ENCODE measurements at places on chromosomes 6 and 20. TPM values are rescaled to one million over a fixed set of nuclear protein-coding genes. Genes with fewer than 3 reads are reported as not detected.
A peak's percentile ranks its signal among the peaks of the same experiment; 100 is the strongest.

ERVFRD-1 gene
- 0.06 TPM for total RNA-seq

- H3K4me3 ChIP-seq: no peak overlapping the region
- H3K36me3 ChIP-seq: no peaks in the 10 kb centered on the region
- H3K27me3 ChIP-seq: no peaks in the 10 kb centered on the region
- DNase-seq: peak; percentile 52
- H3K27ac ChIP-seq: no peak overlapping the region
These were observed 49.1 kb downstream of the ARMC2 start for GRCh38 chr6:108897371-108897770.

GRCh38 chr6:155483858-155484257 is 28.2 kb upstream of the NOX3 start:
- DNase-seq: no peak
- no peaks in the 10 kb centered on the region for H3K27me3 ChIP-seq
- H3K4me3 ChIP-seq: no peak overlapping the region
- no peaks in the 10 kb centered on the region for H3K36me3 ChIP-seq

DNA sequence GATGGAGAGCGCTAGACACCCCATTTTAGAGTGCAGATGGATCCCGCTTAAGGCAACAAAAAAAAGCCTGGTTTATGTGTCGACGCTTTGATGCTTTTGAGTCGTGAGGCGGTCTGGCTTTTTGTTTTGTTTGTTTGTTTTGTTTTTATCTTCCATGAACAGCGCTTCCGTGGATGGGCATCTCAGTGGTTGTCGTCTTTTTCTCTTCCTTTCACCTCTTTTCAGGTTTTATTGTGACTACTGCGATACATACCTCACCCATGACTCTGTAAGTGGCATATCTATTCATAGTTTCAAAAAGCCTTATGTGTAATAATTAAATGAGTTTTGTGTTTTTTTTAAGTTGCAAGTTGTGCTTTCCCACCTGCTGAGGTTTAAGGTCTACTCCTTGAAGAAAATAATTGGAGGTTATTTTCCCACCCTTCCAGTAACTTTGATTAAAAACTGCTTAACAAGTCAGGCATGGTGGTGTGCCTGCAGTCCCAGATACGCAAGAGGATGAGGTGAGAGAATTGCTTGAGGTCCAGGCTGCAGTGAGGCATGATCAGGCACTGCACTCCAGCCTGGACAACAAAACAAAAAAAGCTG is 476 bp downstream of the SNRPC start:
- peaks cover 3% of the 10 kb centered on the region for H3K36me3 ChIP-seq
- H3K27ac ChIP-seq: peak overlapping the region; percentile 85
- no peaks in the 10 kb centered on the region for H3K27me3 ChIP-seq
- H3K4me3 ChIP-seq: peak overlapping the region; percentile 29
- no peak for DNase-seq
- peaks cover 9% of the 10 kb centered on the region for H3K4me1 ChIP-seq

DNA sequence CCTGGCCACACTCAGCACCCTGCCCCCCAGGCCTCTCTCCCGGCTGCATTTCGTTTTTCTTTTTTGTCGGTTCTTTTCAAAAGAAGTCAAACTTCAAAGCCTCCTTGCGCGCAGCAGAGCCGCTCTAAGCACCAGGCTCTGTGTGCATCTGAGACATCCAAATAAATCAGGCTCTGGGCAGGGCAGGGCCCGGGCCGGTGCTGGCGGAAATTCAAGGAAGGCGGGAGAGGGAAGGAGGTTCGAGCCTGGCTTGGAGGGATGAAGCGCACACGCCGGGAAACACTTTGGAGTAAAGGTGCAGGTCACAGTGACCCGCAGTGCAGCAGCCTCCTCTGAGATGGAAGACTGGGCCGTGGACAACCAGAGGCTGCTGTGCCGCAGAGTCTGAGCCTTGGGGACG is 5.8 kb downstream of the GATA5 start:
- H3K4me3 ChIP-seq: no peak overlapping the region
- no peaks in the 10 kb centered on the region for H3K4me1 ChIP-seq
- no peak for DNase-seq
- no peak overlapping the region for H3K27ac ChIP-seq

DNA sequence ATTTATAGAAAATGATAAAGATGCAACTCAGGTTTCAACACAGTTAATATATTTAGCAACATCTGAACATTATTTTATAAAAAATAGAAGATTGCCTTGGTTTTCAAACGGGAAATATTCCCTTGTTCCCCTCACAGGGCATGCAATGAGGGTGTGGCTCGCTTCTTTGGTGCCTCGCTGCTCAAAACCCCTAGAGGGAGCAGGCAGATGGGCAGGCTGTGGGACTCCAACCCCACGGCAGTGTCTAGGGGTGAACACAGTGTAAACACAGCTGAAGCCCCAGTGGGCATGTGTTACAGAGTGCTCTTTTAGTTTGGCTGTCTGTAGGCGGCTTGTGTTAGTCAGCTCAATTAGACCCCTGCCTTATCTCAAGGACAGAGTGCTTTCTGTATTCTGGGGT is 560.8 kb upstream of the IMPG1 start:
- H3K27ac ChIP-seq: no peak overlapping the region
- H3K4me1 ChIP-seq: no peaks in the 10 kb centered on the region
- no peaks in the 10 kb centered on the region for H3K27me3 ChIP-seq
- DNase-seq: no peak
- H3K36me3 ChIP-seq: no peaks in the 10 kb centered on the region

APCDD1L gene
- total RNA-seq: 0.28 TPM

- H3K27me3 ChIP-seq: no peaks in the 10 kb centered on the region
- no peaks in the 10 kb centered on the region for H3K36me3 ChIP-seq
- no peak overlapping the region for H3K4me3 ChIP-seq
- DNase-seq: no peak
These were observed 27.8 kb downstream of the EZR start for GRCh38 chr6:158791274-158791855.

DNA sequence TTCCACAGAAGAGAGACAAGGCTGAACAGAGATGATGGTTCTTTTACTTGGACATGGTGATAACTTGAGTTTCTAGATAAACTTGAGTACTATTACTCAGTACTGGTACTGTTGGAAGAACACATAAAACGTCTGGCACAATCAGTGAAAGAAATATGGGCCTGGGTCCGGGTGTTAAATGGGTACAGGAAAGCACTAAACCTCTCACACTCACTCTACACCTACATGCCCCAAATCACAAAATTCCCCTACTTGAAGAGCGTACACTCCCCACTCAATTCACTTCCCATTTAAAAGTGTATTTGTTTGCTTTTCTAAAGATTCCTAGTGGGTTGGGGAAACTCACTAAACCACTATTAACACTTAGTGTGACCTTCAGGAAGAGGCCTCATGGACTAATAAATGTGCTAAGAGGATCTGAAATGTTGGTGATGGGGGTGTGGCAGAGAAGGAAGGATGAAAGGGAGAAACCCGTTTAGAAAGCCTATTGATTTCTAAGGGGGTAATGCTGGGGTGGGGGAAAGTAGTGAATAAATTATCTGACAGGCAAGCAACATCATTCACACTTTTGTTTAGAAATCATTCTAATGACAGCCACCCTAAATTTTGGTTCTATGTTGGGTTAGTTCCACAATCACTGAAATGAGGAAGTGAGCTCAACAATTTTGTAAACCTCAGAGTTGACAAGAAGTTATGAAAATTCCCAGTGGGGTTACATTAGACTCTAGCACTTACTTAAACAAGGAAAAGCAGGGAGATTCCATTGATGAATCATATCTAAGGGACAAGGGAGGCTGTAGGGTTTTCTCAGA is 222.6 kb upstream of the MARCKS start:
- H3K27ac ChIP-seq: peak overlapping the region; percentile 48
- H3K27me3 ChIP-seq: no peaks in the 10 kb centered on the region
- H3K4me3 ChIP-seq: no peak overlapping the region
- DNase-seq: no peak
- peaks cover 37% of the 10 kb centered on the region for H3K4me1 ChIP-seq

DNA sequence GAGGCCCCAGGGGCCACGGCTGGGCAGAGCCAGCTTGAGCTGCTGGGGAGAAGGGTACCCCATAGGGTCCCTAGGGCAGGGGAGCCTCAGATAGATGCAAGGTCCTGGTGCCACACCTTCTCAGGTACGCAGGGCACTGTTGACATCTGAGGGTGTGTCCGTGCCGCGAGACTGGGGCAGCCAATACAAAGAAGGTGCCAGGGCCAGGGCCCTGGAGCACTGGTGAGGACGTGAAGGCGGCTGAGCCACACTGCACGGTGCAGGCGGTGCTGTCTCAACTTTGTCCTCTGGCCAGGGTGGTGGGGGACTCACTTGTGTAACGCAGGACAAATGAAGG is 649 bp upstream of the LRRC73 start:
- no peaks in the 10 kb centered on the region for H3K27me3 ChIP-seq
- no peak overlapping the region for H3K27ac ChIP-seq
- H3K4me3 ChIP-seq: no peak overlapping the region

- peak overlapping the region; percentile 90 for H3K27ac ChIP-seq
- H3K4me3 ChIP-seq: peak overlapping the region; percentile 92
- H3K4me1 ChIP-seq: peaks cover 32% of the 10 kb centered on the region
- DNase-seq: no peak
- no peaks in the 10 kb centered on the region for H3K36me3 ChIP-seq
These were observed 224 bp downstream of the MPC1 start for GRCh38 chr6:166382500-166382932.

DNA sequence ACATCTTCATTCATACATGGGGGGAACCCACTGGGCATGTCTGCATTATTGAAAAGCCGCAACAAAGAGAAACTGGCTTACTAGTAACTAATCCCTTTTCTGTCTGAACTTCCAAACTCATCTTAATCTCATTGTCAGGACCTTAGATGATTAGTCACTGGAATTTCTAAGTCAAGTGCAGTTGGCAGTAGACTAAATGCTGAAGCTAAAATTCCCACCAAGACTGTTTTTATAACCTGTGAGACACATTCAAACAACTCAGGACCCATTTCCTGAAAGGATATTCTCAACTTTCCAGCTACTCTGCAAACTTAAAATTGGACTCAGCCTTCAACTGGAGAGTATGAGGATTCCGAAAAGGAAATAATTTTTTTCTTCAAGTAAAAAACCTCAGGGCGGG is 94.8 kb upstream of the SCAF8 start:
- DNase-seq: no peak
- H3K27me3 ChIP-seq: no peaks in the 10 kb centered on the region
- no peak overlapping the region for H3K27ac ChIP-seq
- no peaks in the 10 kb centered on the region for H3K36me3 ChIP-seq
- H3K4me3 ChIP-seq: no peak overlapping the region
- H3K4me1 ChIP-seq: no peaks in the 10 kb centered on the region

GRCh38 chr6:115554060-115554459 is 506.6 kb downstream of the FRK start:
- no peak overlapping the region for H3K27ac ChIP-seq
- DNase-seq: no peak
- no peaks in the 10 kb centered on the region for H3K4me1 ChIP-seq
- H3K4me3 ChIP-seq: no peak overlapping the region
